ENCODE measurements at places on chromosomes 3 and 15.
A peak's percentile ranks its signal among the peaks of the same experiment; 100 is the strongest.

DNA sequence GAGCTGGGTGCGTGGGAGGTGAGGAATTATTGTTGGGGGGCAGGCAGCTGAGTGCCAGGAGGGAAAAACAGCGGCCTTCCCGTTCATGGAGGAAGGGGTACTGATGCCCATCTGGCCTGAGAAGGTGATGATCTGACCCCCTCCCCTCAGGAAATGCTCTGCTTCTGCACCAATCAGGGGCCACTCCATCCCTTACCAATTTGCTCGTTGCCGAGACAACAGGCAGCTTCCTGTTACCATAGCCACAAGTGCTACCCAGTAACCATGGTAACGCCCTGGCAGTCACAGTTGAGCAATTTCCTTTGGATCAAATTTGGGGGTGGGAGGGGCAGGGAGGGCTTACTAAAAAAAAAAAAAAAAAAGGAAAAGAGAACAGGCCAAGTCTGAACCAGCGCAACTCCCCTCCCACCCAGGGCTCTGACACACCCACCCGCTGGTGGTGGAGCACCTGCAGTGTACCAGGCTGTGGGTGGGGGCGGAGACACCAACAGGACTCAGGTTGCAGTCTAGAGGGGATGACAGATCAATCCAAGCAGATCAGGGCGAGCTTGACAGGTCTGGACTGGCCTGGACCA is 13.7 kb downstream of the CELF6 start:
- DNase-seq = peak; percentile 47

DNA sequence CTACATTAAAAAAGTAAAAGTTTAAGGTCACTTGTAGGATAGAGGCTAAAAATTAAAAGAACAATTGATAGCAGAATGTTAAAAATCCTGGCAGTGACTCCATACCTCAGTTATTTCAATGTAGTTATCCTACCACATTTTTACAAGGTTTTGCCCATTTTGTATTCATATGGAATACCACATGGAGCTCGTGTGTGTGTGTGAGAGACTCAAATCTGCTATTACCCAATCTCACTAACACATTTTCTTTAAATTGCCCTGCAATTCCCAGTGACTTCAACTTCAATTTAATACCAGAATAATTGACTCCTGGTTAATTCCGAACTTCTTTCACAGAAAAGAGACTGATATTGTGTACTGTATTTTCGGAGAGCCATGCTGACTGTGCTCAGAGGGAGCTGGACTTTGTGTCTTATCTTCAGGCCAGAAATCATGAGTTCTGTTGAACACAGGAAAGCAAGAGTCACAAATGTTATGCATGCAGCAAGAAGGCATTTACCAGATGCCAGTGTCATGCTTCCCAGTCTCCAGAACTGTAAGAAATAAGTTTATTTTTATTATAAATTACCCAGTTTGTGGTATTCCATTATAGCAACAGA is 529.0 kb upstream of the NECTIN3 start:
- DNase-seq = no peak

GRCh38 chr3:48598323-48599076 is 3.4 kb upstream of the COL7A1 start:
- no peak for DNase-seq

GRCh38 chr3:50649451-50649931 is 25.2 kb upstream of the DOCK3 start:
- no peak for DNase-seq

- DNase-seq = no peak
Measured at GRCh38 chr15:71899674-71900073, 89.3 kb downstream of the NR2E3 start.
